A549 treated with Hydrocortisone at 1 μM for 4 hours (cell line): ENCODE measurements at places on chromosomes 4 and X. TPM values are rescaled to one million over a fixed set of nuclear protein-coding genes. Genes with fewer than 3 reads are reported as not detected.

AFAP1 gene
- total RNA-seq, result 14.9 to 23.2 TPM (median 19.0 TPM) in 5 replicates

FAM114A1 gene
- 20.9 to 57.2 TPM (median 30.8 TPM) in 5 replicates for total RNA-seq

PLCXD1 gene
- total RNA-seq, result 24.0 to 29.7 TPM (median 29.5 TPM) in 5 replicates

STPG2 gene
- total RNA-seq, result not detected in 5 replicates

HELQ gene
- 3.6 to 5.8 TPM (median 4.8 TPM) in 5 replicates for total RNA-seq

PUDP gene
- total RNA-seq, result 22.1 to 30.0 TPM (median 23.6 TPM) in 5 replicates

BDH2 gene
- total RNA-seq, result 8.0 to 9.2 TPM (median 8.8 TPM) in 5 replicates

UNC5C gene
- 0.02 TPM in 1 of 5 replicates, not detected in the others for total RNA-seq

CLGN gene
- 4.6 to 6.6 TPM (median 5.2 TPM) in 5 replicates for total RNA-seq

IL9R gene
- 0.08 to 0.44 TPM (median 0.22 TPM) in 5 replicates for total RNA-seq

SHROOM2 gene
- 0.63 to 1.2 TPM (median 0.86 TPM) in 5 replicates for total RNA-seq

PASD1 gene
- not detected in 5 replicates for total RNA-seq

GPR119 gene
- total RNA-seq, result not detected in 5 replicates

CNOT6L gene
- 6.2 to 12.0 TPM (median 9.4 TPM) in 5 replicates for total RNA-seq

MAML3 gene
- 11.6 to 16.7 TPM (median 13.6 TPM) in 5 replicates for total RNA-seq

ADRA2C gene
- 6.8 to 10.8 TPM (median 9.7 TPM) in 5 replicates for total RNA-seq

NAP1L2 gene
- 0.76 to 1.3 TPM (median 1.0 TPM) in 5 replicates for total RNA-seq

CENPU gene
- total RNA-seq, result 21.0 to 25.0 TPM (median 23.4 TPM) in 5 replicates

CXorf65 gene
- total RNA-seq, result not detected in 5 replicates

MMGT1 gene
- 16.4 to 21.1 TPM (median 18.6 TPM) in 5 replicates for total RNA-seq

FGFBP1 gene
- total RNA-seq, result 2.7 to 3.8 TPM (median 3.3 TPM) in 5 replicates

NLGN4X gene
- total RNA-seq, result 0.02 TPM in 2 of 5 replicates, not detected in the others

LEF1 gene
- 0.08 to 0.24 TPM (median 0.16 TPM) in 4 of 5 replicates, not detected in the other for total RNA-seq

VSIG4 gene
- total RNA-seq, result not detected in 5 replicates

SPANXA1 gene
- 0.20 to 0.23 TPM in 2 of 5 replicates, not detected in the others for total RNA-seq

RAB40AL gene
- total RNA-seq, result 0.15 to 0.23 TPM (median 0.22 TPM) in 4 of 5 replicates, not detected in the other

AMER1 gene
- 2.0 to 3.2 TPM (median 2.6 TPM) in 5 replicates for total RNA-seq

CYP4V2 gene
- total RNA-seq, result 2.7 to 3.8 TPM (median 3.0 TPM) in 5 replicates

TRAM1L1 gene
- total RNA-seq, result 0.33 to 0.86 TPM (median 0.52 TPM) in 5 replicates

TEX13D gene
- total RNA-seq, result not detected in 5 replicates

GPC3 gene
- total RNA-seq, result 0.08 to 0.13 TPM in 2 of 5 replicates, not detected in the others

RAB9A gene
- total RNA-seq, result 29.7 to 33.8 TPM (median 31.8 TPM) in 5 replicates

SYTL5 gene
- 0.27 to 0.35 TPM (median 0.32 TPM) in 5 replicates for total RNA-seq

CFAP47 gene
- 0.02 TPM in 1 of 5 replicates, not detected in the others for total RNA-seq

GPRASP3 gene
- total RNA-seq, result 2.9 to 4.7 TPM (median 3.5 TPM) in 5 replicates

PHKA1 gene
- 25.5 to 33.2 TPM (median 29.5 TPM) in 5 replicates for total RNA-seq

TRIM60 gene
- total RNA-seq, result not detected in 5 replicates

SNCA gene
- total RNA-seq, result 0.16 to 0.25 TPM (median 0.22 TPM) in 3 of 5 replicates, not detected in the others

AR gene
- total RNA-seq, result 2.7 to 3.8 TPM (median 3.2 TPM) in 5 replicates

TLR2 gene
- total RNA-seq, result 0.59 to 0.71 TPM (median 0.61 TPM) in 5 replicates

SYP gene
- total RNA-seq, result 2.5 to 2.9 TPM (median 2.8 TPM) in 5 replicates

SLC10A6 gene
- not detected in 5 replicates for total RNA-seq

ENOX2 gene
- total RNA-seq, result 6.7 to 9.3 TPM (median 8.3 TPM) in 5 replicates

BMP3 gene
- total RNA-seq, result not detected in 5 replicates

SCML2 gene
- total RNA-seq, result 6.1 to 9.4 TPM (median 7.0 TPM) in 5 replicates

SFRP2 gene
- 0.05 TPM in 1 of 5 replicates, not detected in the others for total RNA-seq

SGCB gene
- 16.8 to 21.7 TPM (median 18.1 TPM) in 5 replicates for total RNA-seq

CXCL1 gene
- 6.0 to 7.6 TPM (median 6.6 TPM) in 5 replicates for total RNA-seq

P2RY4 gene
- total RNA-seq, result 0.05 to 0.06 TPM in 2 of 5 replicates, not detected in the others
